ENCODE measurements at places on chromosomes 4 and X.

DNA sequence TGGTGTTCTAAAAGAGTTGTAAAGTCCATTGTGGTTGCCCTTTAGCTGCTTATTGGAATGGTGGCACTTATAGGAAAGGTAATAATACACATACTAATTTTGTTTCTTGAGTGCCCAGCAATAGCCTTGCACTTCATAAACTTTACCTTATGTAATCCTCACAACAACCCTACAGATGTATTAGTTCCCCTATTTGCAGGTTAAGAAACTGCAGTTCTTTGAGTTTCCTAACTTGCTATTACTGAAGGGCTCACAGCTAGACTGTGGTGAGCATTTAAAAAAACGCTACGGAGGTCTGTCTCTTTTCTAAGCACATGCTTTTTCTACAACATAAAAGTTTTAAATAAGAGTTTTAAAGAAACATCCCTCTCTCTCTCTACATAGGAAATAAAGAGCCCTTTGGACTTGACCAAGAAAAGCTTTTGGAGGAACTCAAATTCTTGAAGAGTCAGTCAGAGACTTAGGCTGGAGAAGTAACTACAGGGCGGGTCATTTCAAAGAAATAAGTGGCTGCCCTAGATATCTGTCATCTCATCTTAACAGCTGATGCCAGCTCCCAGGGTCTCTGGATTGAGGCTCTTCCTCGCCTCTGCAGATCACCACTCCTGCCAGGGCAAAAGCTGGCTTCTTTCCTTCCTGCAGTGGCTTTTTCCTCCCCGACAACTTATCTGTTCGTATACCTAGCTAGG is 42.0 kb upstream of the FBXW7 start:
- no peak for DNase-seq

GRCh38 chr4:145843639-145844038 is 95.0 kb downstream of the ZNF827 start:
- DNase-seq, result no peak

GRCh38 chr4:111842336-111842735 is 302.9 kb upstream of the FAM241A start:
- DNase-seq, result no peak

GRCh38 chr4:100288811-100289529 is 98.7 kb upstream of the DDIT4L start:
- DNase-seq, result no peak

DNA sequence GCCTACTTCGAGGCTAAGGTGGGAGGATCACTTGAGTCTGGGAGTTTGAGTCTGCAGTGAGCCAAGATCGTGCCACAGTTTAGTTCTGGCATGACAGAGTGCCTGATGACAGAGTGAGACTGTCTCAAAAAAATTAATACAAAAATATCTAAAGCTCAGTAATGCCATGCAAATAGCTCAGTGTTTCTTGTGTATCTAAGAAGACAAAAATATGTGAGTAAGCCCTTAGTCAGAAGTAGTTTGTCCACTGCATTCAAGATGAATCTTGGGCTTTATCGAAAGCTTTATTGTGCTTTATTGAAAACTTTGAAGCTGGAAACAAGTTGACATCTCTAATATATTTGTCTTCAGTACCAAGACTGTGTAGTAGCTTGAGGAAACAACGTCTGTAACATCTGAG is 115.9 kb downstream of the GPAT3 start:
- no peak for DNase-seq

Measured in T-helper 17 cell (primary cell).